Muscle of arm (tissue), 14 donors: ENCODE measurements at places on chromosomes 3 and 15. TPM values are rescaled to one million over a fixed set of nuclear protein-coding genes. Genes with fewer than 3 reads are reported as not detected.

- DNase-seq = no peak
These were observed 190.3 kb downstream of the OPA1 start for GRCh38 chr3:193783166-193783896.

DNA sequence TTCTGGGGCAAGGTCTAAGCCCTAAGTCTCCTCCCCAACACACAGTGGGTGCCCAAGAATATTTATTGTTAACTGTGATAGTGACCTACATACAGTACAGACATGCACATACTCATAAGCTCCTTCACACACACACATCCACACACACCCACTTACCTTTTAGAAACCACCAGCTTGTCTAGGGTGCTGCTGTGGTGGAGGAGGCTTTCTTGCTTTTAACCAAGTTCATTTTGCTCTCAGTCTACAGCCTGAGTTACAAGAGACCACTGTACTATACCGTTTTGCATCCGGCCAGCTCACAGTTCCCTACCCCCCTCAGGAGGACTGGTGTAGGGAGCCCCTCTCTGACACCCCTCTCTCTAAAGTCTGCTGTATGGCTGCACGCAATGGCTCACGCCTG lies 16.7 kb downstream of the DAPK2 start:
- DNase-seq = no peak

DNA sequence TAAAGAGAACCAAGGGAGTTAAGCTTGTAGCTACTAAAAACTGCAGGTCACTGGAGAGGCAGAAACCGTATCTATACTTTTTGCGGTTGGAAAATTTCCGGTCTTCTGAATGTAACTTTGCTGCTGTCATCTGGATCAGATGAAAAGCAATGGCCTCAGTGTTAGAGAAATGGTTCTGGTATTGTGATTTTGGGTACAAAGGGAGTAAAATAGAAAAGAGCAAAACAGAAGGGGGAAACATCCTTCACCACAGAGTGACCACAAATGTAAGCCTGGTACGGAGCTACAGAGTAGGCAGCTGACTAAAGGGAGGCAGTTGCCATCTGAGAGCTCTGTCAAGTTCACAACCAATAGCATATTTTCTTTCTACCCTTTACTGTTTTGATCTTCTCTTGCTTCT lies 5.6 kb downstream of the CD96 start:
- DNase-seq = no peak

DNA sequence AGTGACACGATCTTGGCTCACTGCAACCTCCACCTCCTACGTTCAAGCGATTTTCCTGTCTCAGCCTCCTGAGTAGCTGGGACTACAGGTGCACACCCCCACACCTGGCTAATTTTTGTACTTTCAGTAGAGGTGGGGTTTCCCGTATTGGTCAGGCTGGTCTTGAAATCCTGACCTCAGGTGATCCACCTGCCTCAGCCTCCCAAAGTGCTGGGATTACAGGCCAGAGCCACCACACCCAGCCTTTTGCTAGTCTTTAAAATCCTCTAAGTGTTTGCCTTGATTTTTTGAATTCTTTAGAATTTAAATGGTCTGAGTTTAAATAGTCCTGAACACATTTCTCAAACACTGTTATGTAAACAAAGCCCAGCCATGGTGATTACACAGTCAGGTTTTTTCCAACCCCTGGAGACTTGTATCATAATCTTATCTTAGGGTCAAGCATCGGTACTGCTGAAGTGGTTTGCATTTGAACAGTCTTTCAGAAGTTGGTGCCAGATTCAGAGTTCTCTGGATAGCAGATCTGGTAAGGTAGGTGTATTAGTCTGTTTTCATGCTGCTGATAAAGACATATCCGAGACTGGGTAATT lies 28.2 kb upstream of the PIAS1 start:
- no peak for DNase-seq

DNA sequence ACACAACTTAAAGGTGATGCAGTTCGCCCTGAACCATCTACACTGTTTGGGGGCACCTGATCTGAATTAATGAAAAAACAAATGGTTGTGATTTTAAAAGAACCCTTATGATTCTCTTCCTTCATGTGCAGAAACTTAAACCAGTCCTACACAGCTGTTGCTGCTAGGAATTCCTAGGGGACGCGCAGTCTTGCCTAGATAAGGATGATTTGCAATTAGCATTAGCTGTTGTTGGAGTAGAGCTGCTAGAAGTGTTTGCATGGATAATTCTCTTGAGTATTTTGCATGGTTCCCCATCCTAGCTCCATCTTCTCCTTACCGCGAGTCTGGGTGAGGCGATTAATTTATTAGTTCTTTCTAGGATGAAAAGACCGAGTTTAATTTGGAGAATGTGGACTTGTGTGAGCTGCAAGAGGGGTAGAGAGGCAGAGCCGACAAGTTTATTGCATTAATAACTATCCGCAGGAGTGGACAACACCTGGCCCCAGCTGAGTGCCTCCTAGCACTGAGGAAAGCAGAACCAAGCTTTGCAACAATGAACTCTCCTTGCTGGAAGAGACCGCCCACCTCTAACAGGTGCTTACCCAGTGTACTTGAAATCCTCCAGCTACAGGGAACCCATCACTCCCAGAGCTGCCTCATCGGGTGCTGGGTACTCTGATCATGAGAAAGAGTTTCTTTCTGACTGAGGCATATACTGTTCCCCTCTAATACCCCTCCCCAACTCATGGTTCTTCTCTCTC lies 75.0 kb upstream of the WNT7A start:
- DNase-seq = no peak

DNA sequence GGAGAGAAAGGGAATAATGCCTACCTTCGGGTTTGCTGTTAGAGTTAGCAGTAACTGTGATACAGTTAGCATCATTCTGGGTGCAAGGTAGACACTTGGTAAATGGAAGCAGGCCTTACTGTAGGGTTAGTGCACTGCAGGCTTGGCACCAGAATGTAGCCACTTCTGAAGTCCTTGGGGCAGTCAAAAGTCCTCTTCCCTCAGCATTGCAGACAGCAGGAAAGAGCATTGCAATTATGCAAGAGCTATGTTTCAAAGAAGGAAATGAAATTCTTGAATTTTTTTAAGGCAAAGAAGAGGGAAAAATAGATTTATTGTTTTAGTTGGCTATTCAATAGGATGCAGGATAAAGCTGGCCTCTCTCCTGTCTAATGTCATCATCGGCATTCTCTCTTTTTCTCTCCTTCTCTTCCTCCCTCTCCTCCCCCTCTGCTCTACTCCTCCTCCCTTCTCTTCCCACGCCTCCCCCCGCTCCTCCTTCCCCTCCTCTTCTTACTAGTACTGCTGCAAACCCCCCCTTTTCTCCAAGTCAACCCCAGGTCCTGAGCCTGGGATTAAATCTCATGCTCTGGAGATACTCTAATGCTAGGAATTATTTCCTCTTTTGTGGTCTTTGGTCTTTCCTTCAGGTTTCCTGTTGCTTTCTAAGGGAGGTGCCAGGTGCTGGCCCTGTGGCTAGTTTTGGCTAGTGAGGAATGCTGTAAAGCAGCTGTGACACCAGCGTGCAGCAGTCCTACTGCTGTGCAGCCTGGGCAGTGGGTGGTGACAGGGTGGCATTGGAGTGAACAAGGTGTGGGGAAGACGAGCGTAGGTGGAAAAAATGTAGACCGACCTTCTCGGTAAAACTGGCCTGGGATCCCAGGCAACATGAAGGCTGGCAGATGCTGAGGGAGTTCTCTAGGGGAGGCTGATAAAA lies 21.7 kb downstream of the EEFSEC start:
- DNase-seq = no peak

GRCh38 chr3:13518516-13518953 lies 30.4 kb upstream of the FBLN2 start:
- peak; percentile 65 for DNase-seq

- no peak for DNase-seq
These were observed 35.4 kb upstream of the ATG7 start for GRCh38 chr3:11236588-11237461.

- DNase-seq = no peak
These were observed 96.2 kb downstream of the CORO2B start for GRCh38 chr15:68674975-68675374.

- DNase-seq = no peak
These were observed 23.0 kb upstream of the RETNLB start for GRCh38 chr3:108780235-108780634.

Gene MINDY4B
- polyA plus RNA-seq = 3.1 TPM
